ENCODE measurements at places on chromosomes 1 and 21. TPM values are rescaled to one million over a fixed set of nuclear protein-coding genes. Genes with fewer than 3 reads are reported as not detected.

GRCh38 chr1:78298349-78298748 lies 192.4 kb upstream of the PTGFR start:
- no peaks in the 10 kb centered on the region for H3K27me3 ChIP-seq
- no peak overlapping the region for H3K4me3 ChIP-seq
- no peak overlapping the region for H3K27ac ChIP-seq

GRCh38 chr1:23791516-23792047 lies 637 bp downstream of the LYPLA2 start:
- peak overlapping the region; percentile 98 for H3K4me3 ChIP-seq
- DNase-seq = peak; percentile 70
- no peaks in the 10 kb centered on the region for H3K27me3 ChIP-seq
- peaks cover 44% of the 10 kb centered on the region for H3K36me3 ChIP-seq
- peak overlapping the region; percentile 73 for H3K27ac ChIP-seq

DNA sequence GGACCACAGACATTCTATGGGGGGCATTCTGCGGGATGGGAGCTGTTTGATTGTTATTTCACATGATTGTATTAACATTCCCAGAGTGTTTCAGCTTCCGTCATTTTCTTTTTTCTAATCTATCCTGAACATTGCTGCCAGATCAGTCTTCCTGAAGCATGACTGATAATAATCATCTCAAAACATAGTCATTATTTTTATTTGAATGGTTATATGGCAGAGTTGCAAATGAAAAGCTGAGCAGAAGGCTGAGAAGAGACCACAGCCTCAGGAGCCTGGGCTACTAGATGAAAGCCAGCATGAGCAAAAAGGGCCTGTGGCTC lies 109.0 kb downstream of the ERG start:
- H3K27ac ChIP-seq = no peak overlapping the region
- no peaks in the 10 kb centered on the region for H3K27me3 ChIP-seq
- no peak overlapping the region for H3K4me3 ChIP-seq
- no peaks in the 10 kb centered on the region for H3K4me1 ChIP-seq

GRCh38 chr1:61004262-61005003 lies 77.9 kb upstream of the NFIA start:
- H3K4me3 ChIP-seq = no peak overlapping the region
- no peak overlapping the region for H3K27ac ChIP-seq
- DNase-seq = no peak
- no peaks in the 10 kb centered on the region for H3K36me3 ChIP-seq

DNA sequence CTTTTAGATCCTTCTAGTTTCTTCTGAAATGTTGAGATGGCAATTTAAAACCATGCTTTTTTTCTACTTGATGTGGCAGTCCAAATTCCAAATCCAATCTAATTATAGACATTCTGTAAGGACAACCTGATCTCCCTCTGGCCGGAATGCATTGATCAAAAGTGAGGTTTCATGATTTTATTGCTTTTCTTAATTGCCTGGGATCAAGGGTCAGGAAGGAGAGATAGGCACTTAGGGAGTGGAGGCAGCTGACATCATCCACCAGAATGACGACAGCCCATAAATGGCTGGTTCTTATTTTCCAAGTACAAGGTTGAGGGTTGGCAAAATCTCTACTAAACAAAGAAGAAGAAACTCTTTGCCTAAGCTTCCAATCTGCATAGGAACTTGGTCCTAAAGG lies 46.4 kb upstream of the SCCPDH start:
- DNase-seq = no peak
- H3K27ac ChIP-seq = no peak overlapping the region
- H3K36me3 ChIP-seq = peaks cover 3% of the 10 kb centered on the region

GRCh38 chr1:109762039-109762585 lies 1.6 kb downstream of the EPS8L3 start:
- no peak for DNase-seq
- no peaks in the 10 kb centered on the region for H3K36me3 ChIP-seq
- no peaks in the 10 kb centered on the region for H3K27me3 ChIP-seq
- H3K4me3 ChIP-seq = no peak overlapping the region
- no peak overlapping the region for H3K27ac ChIP-seq

- no peak overlapping the region for H3K27ac ChIP-seq
- DNase-seq = no peak
- no peaks in the 10 kb centered on the region for H3K36me3 ChIP-seq
- H3K4me1 ChIP-seq = no peaks in the 10 kb centered on the region
- H3K27me3 ChIP-seq = no peaks in the 10 kb centered on the region
- no peak overlapping the region for H3K4me3 ChIP-seq
Observed at GRCh38 chr1:217907504-217907903, 276.4 kb downstream of the SPATA17 start.

- no peak overlapping the region for H3K4me3 ChIP-seq
- H3K27ac ChIP-seq = no peak overlapping the region
- H3K36me3 ChIP-seq = no peaks in the 10 kb centered on the region
- H3K27me3 ChIP-seq = no peaks in the 10 kb centered on the region
- no peak for DNase-seq
Observed at GRCh38 chr1:53134042-53134485, 8.4 kb downstream of the SLC1A7 start.

- no peaks in the 10 kb centered on the region for H3K27me3 ChIP-seq
- no peak for DNase-seq
- peak overlapping the region; percentile 74 for H3K27ac ChIP-seq
- H3K36me3 ChIP-seq = peaks cover 31% of the 10 kb centered on the region
Observed at GRCh38 chr1:35539073-35539823, 18.0 kb downstream of the KIAA0319L start.

DNA sequence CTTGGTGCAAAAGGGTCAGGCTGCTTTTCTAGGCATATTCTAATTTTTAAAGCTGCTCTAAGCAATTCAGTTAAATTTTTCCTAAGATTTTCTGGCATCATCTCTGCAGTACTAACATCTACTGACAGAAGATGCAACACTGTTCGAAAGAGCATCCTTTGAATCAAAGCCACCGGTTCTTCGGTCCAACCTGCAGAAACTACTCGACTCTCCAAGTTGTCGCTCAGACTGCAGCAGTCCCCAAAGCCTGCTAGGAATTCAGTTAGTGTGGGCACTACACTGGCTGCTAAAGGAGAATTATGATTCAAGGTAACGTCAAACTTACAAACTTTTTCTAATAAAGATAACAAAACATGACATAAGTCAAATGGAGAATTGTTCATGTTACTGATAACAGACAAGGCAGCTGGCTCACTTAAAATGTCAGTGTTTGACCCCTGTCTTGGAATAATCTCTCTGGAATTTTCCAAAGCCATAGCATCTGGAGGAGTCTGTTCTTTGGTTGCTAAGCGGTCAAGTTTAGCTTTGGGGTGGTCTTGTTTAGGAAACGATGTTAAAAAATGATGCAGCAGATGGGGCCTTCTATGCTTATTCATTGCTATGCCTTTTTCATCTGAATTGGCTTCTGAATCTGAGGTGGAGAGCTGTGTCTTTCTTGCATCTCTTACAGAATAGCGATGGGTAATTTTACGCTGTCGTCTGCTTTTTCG lies 56.9 kb downstream of the LYST start:
- no peaks in the 10 kb centered on the region for H3K27me3 ChIP-seq
- H3K27ac ChIP-seq = no peak overlapping the region
- no peak for DNase-seq
- no peaks in the 10 kb centered on the region for H3K4me1 ChIP-seq
- H3K36me3 ChIP-seq = peaks cover 3% of the 10 kb centered on the region

DNA sequence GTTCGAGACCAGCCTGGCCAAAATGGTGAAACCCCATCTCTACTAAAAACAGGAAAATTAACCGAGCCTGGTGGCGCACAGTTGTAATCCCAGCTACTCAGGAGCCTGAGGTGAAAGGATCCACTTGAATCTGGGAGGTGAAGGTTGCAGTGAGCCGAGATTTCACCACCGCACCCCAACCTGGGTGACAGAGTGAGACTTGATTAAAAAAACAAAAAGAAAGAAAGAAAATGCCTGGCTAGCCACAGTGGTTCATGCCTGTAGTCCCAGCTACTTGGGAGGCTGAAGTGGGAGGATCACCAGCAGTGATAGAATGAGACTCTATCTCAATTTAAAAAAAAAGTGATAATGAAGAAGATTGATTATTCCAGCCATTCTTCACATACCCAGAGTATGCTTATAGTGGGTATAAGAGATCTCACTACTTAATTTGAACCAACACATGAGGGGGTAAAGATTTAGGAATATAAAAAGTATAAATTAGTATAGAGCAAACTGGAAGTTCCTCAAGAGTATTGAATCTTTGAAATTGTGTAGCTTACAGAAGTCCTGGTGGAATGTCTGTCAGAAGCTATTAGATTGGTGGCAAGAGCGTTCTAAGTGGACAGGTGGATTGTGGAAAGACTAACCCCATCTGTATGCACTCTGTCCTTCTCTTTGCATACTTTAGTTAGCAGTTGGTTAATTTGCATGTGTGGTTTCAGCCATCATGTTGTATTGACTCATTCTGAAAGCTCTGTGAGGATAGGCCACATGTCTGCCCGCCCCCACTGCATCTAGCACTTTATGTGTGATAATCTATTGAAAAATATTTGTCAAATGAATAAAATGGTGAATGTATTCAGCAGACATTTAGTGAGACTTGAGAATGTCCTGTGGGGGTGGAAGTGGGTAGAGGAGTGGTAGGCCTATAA lies 25.0 kb downstream of the RLF start:
- H3K27me3 ChIP-seq = no peaks in the 10 kb centered on the region
- peaks cover 20% of the 10 kb centered on the region for H3K36me3 ChIP-seq
- peaks cover 24% of the 10 kb centered on the region for H3K4me1 ChIP-seq
- H3K4me3 ChIP-seq = no peak overlapping the region
- no peak for DNase-seq

DNA sequence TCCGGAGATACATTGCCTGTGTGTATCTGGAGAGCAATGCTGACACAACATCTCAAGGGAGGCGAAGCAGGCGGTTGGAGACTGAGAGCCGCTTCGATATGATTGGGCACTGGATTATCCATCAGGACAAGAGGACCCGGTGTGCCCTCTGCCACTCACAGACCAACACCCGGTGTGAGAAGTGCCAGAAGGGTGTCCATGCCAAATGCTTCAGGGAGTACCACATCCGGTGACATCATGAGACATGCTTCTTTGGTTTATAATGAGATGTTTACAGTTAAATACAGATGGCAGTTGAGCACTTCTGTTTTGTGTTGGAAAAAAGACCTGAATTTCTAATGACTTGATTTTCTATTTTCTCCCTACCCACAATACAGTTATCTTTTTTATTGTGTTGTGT lies 12.1 kb downstream of the PGBD2 start:
- H3K27ac ChIP-seq = no peak overlapping the region
- peaks cover 52% of the 10 kb centered on the region for H3K36me3 ChIP-seq
- no peaks in the 10 kb centered on the region for H3K27me3 ChIP-seq
- no peak for DNase-seq

Gene MYOC
- not detected for polyA plus RNA-seq

Gene NBPF20
- polyA plus RNA-seq = 2.2 TPM

Gene TRIM17
- polyA plus RNA-seq = 1.6 TPM

Gene MMP23B
- polyA plus RNA-seq = 1.2 TPM

Gene USH2A
- not detected for polyA plus RNA-seq

Gene ATAD3A
- polyA plus RNA-seq = 40.2 TPM

Gene CYP4Z1
- not detected for polyA plus RNA-seq
